ENCODE measurements at places on chromosomes 16 and 17. TPM values are rescaled to one million over a fixed set of nuclear protein-coding genes. Genes with fewer than 3 reads are reported as not detected.

DNA sequence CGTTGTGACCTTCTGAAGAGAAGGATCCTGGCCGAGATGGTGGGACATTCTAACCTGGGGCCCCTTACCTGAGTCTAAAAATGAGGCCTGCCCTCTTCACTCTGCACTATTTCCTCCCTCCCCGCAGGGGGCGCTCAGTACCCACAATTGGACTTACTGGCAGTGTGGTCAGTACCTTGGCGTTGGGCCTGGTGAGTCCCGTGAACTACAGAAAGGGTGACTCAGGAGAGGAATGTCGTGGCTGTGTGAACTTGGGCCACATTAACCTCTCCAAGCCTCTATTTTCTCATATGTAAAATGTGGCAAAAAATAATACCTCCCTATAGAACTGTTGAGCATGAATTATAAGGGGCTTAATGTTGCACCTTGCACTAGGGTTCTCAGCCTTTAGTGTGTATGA is 3.9 kb downstream of the RSAD1 start:
- DNase-seq = peak; percentile 88

Gene IL21R
- not detected for total RNA-seq

- no peak for DNase-seq
These were observed 6.3 kb upstream of the CACNA1G start for GRCh38 chr17:50554201-50554600.

DNA sequence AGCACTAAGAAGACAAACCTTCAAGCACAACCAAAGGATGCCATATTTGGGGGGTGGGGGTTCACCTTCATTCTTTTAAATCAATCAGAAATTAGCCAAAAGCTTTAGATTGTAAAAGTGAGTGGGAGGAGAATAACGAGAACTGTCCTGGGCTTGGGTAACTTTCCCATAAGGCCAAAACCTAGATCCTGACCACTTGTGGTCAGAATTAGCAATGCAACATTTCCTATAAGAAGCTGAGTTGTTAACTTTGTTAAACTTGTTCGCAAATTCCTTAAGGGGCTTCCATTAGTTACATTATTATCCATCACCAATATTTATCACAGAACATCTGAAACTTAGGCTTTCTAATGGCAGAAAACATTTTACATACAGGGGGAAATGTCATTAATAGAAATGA is 25.1 kb downstream of the STAT5B start:
- DNase-seq = no peak

Gene RNF157
- total RNA-seq = 18.7 TPM

- peak; percentile 48 for DNase-seq
These were observed 3.5 kb downstream of the C17orf100 start for GRCh38 chr17:6654841-6655731.

DNA sequence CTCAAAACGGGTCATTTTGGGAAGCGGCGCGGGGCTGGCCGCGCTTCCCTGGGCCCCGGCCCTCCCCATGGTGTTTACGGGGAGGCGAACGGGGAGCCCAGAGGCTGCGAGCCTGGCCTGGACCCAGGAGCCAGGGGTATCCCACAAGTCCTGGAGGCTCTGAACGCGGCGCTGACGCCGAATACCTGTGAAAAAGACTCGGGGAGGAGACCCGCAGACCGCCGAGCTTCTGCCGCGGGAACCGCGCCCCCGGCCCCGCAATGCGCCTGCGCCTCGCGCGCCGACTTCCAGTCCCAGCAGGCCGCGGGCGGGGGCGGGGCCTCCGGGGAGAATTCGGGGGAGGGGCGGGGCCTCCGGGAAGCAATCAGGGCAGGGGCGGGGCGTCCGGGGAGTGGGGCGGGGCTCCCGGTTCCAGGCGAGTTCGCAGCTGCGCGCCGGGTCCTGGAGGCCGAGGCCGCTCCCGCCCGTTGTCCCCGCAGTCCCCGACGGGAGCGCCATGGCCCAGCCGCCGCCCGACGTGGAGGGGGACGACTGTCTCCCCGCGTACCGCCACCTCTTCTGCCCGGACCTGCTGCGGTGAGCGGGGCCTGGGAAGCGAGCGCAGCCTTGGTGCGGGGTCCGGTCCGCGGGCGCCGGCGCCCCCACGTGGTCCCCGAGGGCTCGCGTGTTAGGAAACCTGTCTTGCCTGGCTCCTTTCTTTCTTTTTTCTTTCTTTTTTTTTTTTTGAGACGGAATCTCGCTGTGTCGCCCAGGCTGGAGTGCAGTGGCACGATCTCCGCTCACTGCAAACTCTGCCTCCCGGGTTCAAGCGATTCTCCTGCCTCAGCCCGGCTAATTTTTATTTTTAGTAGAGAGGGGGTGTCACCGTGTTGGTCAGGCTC is at the start of gene DECR2:
DECR2 (plus strand) TSS at position 418 of the 881 bp plus-strand sequence; CDS start at position 497, 79 bp downstream.
- DNase-seq = peak; percentile 99

Gene MPP2
- 8.4 TPM for total RNA-seq

DNA sequence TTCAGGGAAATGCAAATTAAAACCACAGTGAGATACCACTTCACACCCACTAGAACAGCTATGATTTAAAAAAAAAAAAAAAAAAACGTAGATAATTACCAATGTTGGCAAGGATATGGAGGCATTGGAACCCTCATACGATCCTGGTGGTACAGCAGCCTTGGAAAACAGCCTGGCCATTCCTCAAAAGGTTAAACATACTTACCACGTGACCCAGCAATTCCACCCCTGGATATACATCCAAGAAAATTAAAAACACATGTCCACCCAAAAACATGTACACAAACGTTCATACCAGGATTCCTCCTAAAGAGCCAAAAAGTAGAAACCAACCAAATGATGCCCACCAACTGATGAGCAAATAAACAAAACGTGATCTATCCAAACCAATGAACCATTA is 68.1 kb downstream of the GAS7 start:
- no peak for DNase-seq

- no peak for DNase-seq
These were observed 94.3 kb downstream of the C17orf67 start for GRCh38 chr17:56739376-56739775.

- DNase-seq = no peak
These were observed 27.7 kb upstream of the BCO1 start for GRCh38 chr16:81210807-81211206.

Gene CDYL2
- total RNA-seq = 26.6 TPM

GRCh38 chr17:16919663-16920627 is 52.0 kb downstream of the TNFRSF13B start:
- no peak for DNase-seq

DNA sequence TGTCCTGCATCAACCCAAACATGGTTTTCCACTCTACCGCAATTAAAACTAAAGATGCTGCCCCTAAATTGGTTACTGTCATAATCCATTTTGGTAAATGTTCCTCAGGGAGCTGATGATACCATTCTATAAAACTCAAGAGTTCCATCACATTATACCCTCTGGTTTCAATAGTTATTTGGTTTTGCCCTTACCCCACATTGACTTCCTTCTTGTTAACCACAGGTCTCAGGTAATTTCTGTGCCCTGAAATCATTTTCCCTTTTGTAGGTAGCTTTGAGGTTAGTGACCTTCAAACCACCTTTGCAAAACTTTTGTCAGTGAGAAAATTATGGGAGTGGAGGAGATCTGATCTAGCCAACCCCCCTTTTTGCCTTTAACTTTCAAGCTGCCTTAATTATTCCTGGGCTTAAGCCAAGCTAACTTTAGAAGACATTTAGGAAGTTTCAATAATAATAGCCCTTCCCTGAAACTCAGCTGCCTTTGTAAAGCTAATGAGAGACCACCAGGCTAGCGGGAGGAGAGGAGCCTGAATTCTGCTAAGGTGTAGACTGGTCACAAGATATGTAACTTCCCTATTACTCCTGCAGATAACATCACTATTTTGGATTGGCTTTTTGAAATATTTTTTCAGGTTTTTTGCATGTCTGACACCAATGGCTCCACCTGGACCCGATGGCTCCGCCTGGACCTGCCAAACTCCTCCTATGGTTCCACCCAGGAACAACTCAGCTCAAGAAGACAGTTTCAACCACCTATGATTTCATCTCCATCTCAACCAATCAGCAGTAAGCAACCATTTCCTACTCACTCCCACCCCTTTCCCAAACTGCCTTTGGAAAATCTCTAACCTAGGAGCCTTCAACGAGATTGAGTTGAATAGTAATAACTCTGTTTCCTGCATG is 224.9 kb downstream of the HS3ST3B1 start:
- DNase-seq = no peak

GRCh38 chr16:10009684-10010083 is 172.5 kb downstream of the GRIN2A start:
- DNase-seq = no peak

DNA sequence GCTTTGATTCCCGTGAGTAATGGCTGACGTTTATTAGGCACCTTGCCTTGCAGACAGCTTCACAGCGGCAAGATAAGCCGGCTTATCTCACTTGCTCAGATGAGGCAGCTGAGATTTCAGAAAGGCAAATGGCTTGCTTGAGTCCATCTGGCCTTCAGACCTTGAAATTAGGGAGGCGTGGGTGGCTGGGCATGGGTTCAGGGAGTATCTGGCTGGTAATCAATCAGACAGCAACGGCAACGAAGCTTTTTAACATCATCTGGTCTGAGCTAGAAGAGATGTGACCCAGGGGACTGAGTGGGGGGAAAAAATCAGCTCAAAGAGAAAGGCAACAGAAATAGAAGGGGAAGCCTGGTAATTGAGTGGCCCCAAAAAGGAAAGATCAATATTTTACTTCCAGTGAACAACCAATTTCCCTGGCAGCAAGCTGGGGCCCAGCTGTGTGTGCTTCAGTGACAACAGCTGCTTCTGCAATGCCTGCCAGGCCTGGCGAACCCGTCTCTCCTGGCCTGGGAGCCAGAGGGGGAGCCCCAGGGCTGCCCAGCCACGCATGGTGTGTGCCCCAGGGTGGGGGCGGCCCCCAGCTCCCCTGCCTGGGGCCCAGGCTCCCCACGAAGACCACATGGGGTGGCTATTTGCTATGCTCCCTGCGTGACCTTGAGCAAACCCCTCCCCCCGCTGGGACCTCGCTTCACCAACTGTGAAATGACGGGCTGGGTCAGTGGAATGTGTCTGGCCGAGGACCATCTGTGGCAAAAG is 34.0 kb downstream of the RAB11FIP4 start:
- no peak for DNase-seq

Gene SPATA2L
- 7.5 TPM for total RNA-seq

Gene PRSS27
- total RNA-seq = 0.90 TPM

DNA sequence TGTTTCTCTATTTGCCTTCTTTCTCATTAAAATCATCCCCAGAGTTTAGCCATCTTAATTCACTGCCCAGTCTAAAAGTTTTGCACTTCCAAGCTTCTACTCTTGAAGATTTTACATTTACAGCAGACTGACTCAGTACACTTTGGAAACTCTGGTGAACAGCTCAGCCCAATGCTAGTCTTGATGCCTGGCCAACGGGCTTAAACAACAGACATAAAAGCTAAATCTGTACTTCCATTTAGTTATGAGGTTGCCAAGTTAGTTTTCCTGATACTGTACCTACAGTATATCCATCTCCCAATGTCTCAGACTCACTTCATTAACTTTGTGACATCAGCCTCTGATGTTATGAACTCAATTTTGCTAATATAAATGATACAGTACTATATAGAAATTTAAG is 891.8 kb upstream of the SOX9 start:
- DNase-seq = no peak

DNA sequence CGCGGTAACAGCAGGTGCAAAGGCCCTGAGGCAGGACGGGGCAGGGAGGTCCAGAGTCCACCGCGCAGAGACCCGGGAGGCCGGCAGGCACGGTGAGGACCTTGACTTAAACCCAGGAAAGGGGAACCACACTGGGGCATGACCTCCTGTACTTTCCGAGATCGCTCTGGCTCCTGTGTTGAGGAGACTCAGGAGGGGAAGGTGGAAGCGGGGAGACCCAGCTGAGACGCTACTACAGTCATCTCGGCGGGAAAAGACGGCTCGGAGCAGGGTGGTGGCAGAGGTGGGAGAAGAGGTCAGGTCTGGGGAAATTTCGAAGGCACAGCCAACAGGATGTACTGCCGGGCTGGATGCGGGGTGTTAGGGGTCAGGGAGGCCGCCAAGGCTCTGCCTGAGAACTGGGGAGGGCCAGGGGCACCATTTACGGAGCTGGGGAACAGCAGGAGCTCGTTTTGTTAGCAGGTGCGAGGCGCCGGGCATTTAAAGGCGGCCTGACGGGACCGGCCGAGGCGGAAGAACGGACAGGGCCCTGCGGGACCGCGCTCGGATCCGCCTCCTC is 22.3 kb downstream of the NPTX1 start:
- no peak for DNase-seq

DNA sequence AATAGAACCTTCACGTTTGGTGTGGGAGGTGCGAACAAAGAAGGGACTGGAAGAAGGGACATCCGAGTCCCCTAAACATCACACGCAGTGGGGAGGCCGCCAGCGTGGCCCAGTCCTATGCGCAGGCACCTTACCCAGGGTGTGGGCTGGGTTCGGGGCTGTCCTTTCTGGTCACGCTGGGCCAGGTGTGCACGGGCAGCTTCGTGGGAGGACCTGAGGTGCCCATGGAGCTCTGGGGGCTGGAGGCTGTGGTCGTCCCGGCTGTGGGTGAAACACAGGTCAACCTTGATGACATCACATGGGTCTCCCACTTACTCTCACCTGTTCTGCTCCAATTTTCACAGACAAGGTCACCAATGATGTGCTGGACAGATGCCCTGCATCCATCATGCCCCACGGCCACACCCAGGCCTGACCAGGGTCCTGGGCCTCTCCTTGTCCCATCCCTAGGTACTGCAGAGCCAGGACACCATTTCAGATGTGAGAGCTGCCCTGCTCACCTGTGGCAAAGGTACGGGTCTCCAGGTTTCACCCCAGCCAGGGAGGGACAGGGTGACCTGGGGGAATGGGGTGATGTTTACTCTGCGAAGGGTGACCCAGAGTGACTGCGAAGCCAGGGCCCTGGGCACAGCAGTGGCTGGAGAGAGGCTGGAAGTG is 3.1 kb downstream of the CD300C start:
- no peak for DNase-seq

DNA sequence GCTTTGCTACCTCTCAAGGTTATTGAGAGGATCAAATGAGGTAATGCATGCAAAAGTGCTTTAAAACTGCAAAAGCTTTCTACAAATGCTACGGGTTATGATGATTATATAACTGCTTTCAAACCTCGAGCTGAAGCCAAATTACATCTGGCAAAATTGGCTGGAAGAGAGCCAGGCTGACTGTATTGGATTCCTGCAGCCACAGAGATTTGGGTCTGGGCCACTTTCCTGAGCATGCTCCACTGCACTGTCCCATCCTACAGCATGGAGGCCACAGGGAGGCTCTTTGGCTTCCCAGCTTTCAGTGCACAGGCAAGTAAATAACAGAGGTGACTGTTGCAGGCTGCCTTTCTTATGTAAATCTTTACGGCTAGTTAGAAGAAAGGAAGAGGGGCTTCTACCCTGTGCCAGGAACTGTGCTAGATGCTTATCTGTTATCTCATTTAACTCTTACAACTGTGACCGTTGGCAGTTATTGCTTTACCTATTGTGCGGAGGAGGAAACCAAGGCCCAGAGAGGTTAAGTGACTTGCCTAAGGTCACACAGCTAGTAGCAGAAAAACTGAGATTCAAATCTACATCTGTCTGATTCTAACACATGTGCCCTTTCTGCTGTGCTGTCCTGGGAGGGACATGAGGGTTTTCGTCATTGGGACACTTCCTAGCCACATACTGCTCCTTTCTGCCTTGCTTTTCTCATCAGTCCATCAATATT is 121.8 kb downstream of the SPACA3 start:
- no peak for DNase-seq

- no peak for DNase-seq
These were observed 116.9 kb upstream of the CLEC3A start for GRCh38 chr16:77905374-77905920.

Gene BRICD5
- total RNA-seq = 21.1 TPM

Gene GRB7
- total RNA-seq = 1.3 TPM
